ENCODE measurements at places on chromosomes 16 and 17.

- DNase-seq: no peak
These were observed 23.3 kb upstream of the TAC4 start for GRCh38 chr17:49871211-49871610.

- peak; percentile 56 for DNase-seq
These were observed 806 bp downstream of the TBX21 start for GRCh38 chr17:47733674-47734410.

DNA sequence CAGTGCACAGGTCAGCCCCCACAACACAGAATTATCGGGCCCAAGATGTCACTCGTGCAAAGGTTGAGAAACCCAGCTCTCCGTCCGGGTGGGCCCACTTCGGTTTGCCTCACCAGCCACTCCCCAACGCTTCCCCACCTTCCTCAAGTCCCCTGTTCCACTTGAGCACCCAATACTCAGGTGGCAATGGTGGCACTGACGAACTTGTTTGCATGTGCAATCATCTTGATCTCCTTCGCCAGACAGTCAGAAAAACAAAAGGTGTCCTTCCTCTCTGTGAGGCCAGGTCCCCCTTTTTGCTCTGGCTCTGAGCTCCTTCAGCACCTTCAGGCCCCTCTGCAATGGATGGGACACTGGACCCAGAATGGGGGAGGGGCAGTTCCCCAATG, 3.7 kb downstream of the GGA2 start:
- no peak for DNase-seq

GRCh38 chr16:872436-873242, 72.1 kb upstream of the GNG13 start:
- DNase-seq: no peak

GRCh38 chr17:48575066-48575582, 3.0 kb downstream of the HOXB4 start:
- DNase-seq: no peak

- DNase-seq: no peak
These were observed 34.1 kb upstream of the CDC6 start for GRCh38 chr17:40253565-40253964.

DNA sequence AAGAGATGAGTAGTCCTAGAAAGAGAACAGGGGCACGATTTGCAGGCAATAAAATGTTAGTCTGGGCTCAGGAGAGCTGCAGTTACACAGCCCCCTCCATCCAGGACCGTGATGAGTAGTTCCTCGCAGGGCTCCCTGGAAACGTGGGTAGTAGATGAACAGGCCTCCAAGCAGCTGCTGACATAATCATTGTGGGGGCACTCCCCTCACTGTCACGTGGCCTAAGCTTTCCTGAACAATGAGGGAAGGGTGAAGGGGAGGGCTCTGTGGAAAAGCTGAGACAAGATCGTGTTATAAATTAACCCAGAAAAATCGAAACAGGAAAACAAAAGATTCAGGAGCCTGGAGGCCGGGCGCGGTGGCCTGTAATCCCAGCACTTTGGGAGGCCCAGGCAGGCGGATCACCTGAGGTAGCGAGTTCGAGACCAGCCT, 1.3 kb upstream of the PER1 start:
- DNase-seq: peak; percentile 54

DNA sequence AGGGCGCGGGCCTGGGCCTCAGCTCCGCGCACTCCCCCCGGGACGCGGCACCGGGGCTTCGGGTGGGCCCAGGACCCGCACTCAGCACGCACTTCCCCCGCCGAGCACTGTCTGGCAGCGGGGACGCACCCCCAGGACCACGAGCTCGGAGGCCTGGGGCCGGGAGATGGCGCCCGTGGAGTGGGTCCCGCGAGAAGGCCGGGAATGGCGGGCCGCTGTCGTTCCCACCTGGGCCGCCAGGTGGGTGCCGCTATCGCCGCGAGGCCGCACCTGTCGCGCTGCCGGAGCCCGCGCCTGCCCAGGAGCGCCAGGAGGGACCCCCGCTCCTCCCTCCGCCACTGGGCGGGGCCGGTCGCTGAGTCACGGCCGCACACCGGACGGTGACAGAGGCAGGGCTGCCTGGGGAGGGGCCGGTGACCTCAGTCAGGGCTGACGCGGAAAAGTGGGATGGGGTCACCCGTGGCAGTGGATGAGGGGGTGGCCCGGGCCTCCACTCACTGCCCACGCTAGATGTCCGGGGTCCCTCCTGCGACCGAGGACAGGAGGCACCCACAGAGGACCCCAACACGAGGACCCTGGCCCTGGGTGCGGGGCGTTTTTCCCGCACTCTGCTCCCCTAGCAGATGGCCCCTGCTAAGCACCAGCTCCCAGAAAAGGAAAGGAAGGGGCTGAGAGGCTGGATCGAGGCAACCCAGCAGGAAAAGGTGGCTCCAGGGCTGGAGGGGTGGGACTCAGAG, 6.9 kb upstream of the ACTG1 start:
- DNase-seq: peak; percentile 75

GRCh38 chr16:69732101-69732500, 5.7 kb upstream of the NQO1 start:
- no peak for DNase-seq

- DNase-seq: no peak
These were observed 264.3 kb downstream of the CPPED1 start for GRCh38 chr16:12539185-12539929.

DNA sequence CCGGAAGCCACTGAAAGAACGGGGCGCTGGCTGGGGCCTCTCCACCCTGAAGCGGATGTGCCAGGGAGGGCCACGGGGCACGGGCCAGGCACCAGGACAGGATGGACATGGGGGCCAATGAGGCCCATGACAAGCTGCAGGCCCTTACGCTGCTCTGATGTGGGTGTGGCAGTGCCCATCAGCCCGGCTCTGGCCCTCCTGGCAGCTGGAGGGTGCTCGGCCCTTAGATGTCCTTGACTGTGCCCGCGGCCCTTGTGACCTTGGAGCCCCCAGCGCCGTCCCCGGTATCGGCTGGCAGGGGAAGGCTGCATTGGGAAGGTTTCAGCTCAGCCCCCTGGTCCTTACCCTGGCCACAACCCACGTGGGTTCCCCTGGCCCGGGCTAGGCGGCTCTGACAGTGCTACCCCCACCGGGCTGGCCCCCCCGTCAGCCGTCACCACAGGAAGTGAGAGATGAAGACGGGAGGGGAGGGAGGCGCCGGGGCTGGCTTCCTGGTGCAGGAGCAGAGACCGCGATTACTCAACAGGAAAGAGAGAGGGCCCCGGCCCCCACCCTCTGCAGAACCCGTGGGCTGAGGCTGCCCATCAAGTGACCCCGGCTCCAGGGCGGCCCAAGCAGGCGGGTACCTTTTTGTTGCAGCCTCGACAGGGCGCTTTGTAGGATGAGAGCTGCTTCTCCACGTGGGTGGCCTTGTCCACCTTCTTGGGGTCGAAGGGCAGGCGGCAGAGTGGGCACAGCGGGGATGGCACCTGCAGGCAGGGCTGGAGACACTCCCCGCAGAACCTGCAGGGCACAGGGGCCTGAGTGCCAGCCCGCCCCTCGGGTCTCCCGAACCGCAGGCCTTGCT, 5.3 kb downstream of the RNF166 start:
- no peak for DNase-seq

DNA sequence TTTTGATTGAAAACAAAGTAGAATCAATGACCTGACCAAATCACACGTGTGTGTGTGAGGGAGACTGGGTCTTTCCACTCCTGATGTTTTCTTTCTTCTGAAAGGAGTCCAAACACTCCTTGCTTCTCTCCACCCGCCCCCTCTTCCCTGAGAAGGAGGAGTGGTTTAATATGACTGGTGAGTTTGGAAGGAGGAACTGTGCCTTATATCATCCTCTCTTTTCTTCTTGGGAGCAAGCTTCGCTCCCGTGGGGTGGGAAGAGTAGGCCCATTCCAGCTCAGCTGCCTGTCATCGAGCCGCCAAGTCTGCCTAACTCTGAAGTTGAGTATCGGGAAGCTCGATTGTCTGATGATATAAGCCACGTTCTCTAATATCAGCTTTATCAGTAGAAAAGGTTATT, 96.5 kb downstream of the YPEL2 start:
- DNase-seq: no peak

DNA sequence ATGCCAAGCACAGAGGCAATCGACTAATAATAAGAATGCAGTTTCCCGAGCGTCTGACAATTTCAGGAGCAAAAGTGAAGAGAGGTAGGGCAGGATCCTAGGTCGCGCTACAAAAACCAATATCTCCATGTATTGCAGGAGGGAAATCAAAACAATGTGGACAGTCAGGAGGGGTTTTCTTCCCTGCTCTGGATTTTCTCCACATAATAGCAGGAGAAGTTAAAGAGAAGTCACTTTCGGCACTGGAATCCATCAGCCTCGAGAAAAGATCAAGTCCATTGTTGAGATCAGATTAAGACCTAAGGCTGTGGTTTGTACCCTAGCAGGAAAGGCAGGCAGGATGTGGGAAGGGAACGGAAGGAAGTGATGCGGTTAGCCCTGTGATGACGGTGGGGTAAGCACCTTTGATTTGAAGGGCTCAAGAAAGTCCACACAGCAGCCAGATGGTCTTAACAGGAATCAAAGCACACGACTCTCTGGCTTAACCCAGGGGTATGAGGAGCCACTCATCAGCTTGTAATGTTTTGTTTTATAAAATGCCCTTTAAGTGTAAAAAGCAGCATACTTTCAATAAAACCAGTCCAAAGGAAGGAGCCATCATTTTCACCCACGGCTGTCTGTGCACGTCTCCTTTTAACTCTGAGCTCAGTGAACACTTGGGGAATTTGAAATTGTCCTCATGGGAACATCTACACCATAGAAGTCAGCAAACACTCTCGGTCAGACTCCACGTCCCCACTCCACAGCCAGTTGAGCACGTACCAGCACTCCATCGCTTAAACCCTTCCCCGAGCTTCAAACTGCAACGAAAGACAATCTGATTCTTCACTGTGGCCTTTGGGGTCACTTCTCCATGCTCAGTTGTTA, 15.8 kb upstream of the AKTIP start:
- no peak for DNase-seq

DNA sequence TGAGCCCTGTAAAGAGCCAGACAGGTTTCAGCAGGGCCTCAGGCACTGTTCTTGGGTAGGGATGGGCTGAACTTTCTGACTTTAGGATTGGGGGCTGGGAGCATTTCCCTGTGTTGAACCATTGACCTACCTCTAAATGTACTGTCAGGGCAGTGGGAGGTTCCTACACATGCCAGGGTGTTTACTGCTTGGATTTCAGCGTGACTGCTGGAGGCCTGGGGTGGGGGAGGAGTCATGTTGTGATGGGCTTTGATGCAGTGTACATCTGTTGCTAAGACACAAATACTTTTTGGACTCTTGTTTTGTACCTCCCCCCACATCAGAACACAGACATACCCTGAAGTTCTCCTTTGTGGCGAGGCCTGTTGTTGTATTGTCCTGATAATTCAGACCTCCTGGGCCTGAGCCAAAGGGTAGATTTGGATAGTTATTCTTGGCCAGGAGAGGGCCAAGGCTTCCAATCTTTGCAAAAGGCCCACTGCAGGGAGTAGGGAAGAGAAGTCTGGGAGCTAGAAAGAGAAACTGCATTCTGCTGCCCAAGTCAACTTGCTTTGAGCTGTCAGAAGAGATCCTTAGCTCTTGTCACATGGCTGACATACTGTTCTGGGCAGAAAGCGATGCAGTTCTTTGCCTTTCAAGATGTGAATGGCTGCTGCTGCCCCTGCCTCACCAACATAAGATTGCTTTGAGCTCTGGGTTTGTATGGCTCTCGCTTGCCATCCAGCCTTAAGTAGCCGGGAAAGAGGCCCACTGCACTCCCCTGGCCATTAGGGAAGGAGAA, 3.7 kb downstream of the NFE2L1 start:
- DNase-seq: peak; percentile 50

DNA sequence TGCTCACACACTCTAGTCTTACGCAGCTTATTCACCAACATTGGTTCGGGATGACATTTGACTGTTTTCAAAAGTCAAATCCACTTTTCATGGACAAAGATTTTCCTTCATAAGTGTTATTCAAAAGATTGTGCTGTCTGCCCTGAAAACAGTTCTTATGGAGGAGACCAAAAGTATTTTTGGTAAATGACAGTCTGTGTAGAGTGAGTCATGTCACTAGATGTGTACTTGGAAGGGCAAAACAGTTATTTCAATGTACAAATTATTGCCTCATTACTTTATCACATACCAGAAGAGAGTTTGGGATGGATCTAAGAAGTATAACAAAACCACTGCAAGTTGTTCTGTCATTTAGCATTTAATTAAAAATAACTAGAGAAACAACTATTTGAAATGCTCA, 265.6 kb downstream of the CDH13 start:
- no peak for DNase-seq

DNA sequence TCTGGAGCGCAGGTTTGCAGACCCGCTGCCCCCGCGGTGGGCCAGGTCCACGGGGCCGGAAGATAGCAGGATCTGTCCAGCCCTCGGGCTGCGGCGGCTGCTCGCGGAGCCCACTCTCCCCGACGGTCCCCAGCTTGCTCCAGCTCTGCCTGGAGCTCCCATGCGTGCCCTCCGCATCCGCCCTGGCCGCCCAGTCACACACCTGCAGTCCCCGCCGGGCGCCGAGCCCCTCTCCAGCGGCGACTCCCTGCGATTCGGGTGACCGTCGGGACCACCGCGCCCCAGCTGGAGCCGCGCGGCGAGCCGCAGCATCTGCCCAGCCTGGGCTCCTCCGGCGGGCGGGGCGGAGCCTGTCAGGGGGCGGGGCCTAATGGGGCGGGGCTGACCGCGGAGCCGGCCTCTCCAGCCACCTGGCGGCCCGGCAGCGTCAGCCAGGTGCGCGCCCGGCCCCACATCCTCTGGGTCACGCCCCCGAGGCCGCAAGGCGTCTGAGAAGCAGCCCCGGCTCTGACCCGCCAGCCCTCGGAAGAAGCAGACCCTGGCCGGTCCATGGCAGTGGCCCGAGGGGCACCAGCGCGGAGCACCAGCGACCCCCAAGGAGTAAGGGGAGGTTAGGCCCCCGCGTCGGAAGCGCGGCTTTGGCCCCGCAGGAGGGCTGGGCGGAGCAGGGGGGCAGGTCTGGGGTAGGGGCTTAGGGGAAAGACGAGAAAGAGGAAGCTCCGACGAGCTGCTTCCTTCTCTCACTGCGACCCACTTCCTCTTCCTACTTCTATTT, at the start of gene PIK3R5:
TSS of gene PIK3R5 (minus strand) at position 314 of the 775 bp plus-strand sequence. CDS start 54,213 bp downstream, outside the sequence.
- peak; percentile 90 for DNase-seq

DNA sequence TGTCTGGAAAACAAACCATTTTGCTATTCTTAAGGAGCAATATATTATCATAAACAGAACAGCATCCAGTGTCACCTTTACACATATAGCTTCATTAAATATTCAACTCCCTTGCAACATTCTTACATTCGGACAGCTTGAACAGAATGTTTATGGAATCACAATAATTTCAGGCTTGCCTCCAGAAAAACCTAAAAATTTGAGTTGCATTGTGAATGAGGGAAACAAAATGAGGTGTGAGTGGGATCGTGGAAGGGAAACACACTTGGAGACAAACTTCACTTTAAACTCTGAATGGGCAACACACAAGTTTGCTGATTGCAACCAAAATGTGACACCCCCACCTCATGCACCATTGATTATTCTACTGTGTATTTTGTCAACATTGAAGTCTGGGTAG, 51.4 kb downstream of the TBC1D26 start:
- DNase-seq: no peak

- DNase-seq: peak; percentile 74
These were observed 25.0 kb downstream of the CRISPLD2 start for GRCh38 chr16:84844559-84845495.

- DNase-seq: no peak
These were observed 323.0 kb upstream of the TBX2 start for GRCh38 chr17:61076621-61077031.

Measured in ecto neural progenitor cell (in vitro differentiated cells).